Naive thymus-derived CD8-positive, alpha-beta T cell (primary cell): ENCODE measurements at places on chromosomes 1 and 21. TPM values are rescaled to one million over a fixed set of nuclear protein-coding genes. Genes with fewer than 3 reads are reported as not detected.

DNA sequence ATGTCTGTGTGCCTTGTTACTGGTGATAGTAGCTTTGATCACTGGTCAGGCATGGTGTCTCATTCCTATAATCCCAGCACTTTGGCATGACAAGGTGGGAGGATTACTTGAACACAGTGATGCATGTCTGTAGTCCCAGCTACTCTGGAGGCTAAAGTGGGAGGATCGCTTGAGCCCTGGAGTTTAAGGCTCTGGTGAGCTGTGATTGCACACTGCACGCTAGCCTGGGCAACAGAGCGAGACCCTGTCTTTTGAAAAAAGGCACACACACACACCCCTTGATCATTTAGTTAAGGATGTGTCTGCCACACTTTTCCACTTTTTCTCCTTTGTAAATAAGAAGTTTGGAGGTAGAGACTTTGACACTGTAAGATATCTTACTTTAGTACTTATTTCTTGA lies 15.1 kb downstream of the MIGA1 start:
- peaks cover 3% of the 10 kb centered on the region for H3K36me3 ChIP-seq
- H3K27ac ChIP-seq = no peak overlapping the region
- peaks cover 29% of the 10 kb centered on the region for H3K4me1 ChIP-seq
- no peak for DNase-seq

DNA sequence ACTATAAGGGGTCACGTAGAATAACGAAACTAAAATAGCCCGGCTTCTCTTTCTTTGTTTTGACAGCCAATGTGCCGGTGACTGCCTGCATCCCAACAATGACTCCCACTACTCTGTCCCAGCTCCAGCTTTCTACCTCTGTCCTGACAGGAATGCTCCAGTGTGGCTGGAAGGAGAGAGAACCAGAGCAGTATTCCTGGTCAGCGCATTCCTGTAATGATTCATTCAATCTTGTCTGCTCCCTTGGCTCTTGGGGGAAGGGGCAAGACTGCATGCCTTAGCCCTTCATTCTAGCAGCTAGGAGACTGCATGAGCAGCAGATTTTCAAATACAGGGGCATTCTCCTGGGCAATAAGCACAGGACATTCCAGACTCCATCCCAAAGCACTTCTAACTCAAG lies 132.1 kb upstream of the PRMT6 start:
- no peaks in the 10 kb centered on the region for H3K27me3 ChIP-seq
- no peak overlapping the region for H3K27ac ChIP-seq
- DNase-seq = no peak
- no peaks in the 10 kb centered on the region for H3K4me1 ChIP-seq

DNA sequence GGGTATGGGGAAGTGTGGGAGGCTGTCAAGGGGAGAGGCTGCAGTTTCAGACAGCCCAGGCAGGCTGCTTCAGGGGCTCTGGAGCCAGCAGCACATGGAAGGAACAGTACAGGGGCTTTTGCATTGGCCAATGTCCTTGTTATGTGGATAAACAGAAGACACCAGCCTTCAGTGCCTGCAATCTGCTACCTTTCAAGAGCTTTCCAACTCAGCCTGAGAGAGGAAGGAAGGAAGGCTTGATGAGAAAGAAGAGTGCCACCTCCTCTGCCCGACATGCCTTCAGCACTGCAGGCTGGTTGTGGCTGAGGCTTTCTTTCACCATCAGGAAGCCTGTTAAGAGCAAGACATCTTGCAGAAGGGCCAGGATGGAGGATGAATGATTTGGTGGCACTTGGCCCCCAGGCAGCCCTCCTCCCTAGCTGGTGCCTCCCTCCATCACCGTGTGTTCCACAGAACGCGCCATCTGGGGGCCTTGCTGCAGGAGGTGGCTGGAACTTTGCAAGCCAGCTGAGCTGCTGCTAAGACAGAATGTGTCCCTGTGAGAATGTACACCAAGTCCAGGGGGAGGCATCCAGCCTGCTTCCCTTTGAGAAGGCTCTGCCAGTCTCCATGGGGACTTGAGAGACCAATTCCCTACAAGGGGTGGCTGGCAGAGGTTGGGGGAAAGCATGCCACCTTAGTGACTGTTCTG lies 372.4 kb upstream of the PROX1 start:
- H3K27ac ChIP-seq = no peak overlapping the region
- H3K27me3 ChIP-seq = peaks cover 8% of the 10 kb centered on the region
- no peak for DNase-seq
- no peaks in the 10 kb centered on the region for H3K4me1 ChIP-seq
- H3K36me3 ChIP-seq = no peaks in the 10 kb centered on the region
- no peak overlapping the region for H3K4me3 ChIP-seq

GRCh38 chr1:4150262-4150661 lies 250.2 kb upstream of the C1orf174 start:
- H3K27ac ChIP-seq = no peak overlapping the region
- H3K4me3 ChIP-seq = no peak overlapping the region
- H3K27me3 ChIP-seq = peaks cover 1% of the 10 kb centered on the region
- no peaks in the 10 kb centered on the region for H3K4me1 ChIP-seq
- no peak for DNase-seq

Gene GNL2
- total RNA-seq = 44.2 TPM

- H3K27me3 ChIP-seq = no peaks in the 10 kb centered on the region
- H3K27ac ChIP-seq = no peak overlapping the region
- no peaks in the 10 kb centered on the region for H3K36me3 ChIP-seq
These were observed 13.6 kb downstream of the RLF start for GRCh38 chr1:40174788-40175187.

Gene CD244
- total RNA-seq = 0.66 TPM

- no peaks in the 10 kb centered on the region for H3K27me3 ChIP-seq
- no peaks in the 10 kb centered on the region for H3K36me3 ChIP-seq
- no peak overlapping the region for H3K4me3 ChIP-seq
- no peak overlapping the region for H3K27ac ChIP-seq
These were observed 26.4 kb upstream of the RUNX1 start for GRCh38 chr21:35075546-35075945.

- no peak overlapping the region for H3K27ac ChIP-seq
- H3K4me1 ChIP-seq = no peaks in the 10 kb centered on the region
- H3K4me3 ChIP-seq = no peak overlapping the region
- H3K36me3 ChIP-seq = no peaks in the 10 kb centered on the region
- no peaks in the 10 kb centered on the region for H3K27me3 ChIP-seq
These were observed 56.7 kb upstream of the USP1 start for GRCh38 chr1:62380181-62380580.

DNA sequence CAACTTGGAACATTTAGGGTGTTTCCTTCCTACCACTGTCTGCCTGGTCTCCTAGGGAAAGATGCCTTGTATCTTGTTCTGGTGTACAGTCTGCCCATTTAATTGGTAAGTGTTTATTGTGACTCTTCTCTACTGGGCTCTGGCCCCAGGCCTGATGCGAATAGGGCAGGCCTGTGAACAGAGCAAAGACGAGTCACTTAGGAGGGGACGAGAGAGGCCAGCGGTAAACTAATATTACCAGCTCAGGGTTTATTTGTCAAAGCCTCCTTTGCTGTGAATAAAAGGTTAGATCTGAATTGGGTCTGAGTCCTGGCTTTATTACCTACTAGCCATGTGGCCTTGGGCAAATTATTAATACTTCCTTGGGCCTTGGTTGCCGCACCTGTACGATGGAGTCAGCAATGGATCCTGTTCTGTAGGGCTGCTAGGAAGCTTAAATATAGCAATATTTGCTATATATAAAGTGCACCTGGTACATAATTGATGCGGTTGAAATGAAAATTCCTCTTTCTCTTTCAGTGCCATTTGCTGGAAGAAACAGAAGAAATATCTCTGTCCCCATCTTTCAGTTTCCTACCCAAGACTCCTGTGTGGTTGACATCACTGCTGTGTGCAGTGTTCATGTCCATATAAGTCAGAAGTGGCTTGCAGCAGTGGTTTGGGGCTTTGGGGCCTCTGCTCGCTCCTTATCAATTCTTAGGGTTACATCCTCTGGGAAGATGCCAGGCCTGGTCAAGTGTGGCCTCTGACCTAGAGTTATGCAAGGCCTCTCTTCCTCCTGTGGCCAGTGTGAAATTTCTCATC lies 32.4 kb downstream of the MAPKAPK2 start:
- H3K4me1 ChIP-seq = peaks cover 90% of the 10 kb centered on the region
- H3K4me3 ChIP-seq = peak overlapping the region; percentile 22
- H3K27me3 ChIP-seq = no peaks in the 10 kb centered on the region
- DNase-seq = no peak
- H3K36me3 ChIP-seq = no peaks in the 10 kb centered on the region
- H3K27ac ChIP-seq = peak overlapping the region; percentile 68

Gene PTAFR
- 0.70 TPM for total RNA-seq

DNA sequence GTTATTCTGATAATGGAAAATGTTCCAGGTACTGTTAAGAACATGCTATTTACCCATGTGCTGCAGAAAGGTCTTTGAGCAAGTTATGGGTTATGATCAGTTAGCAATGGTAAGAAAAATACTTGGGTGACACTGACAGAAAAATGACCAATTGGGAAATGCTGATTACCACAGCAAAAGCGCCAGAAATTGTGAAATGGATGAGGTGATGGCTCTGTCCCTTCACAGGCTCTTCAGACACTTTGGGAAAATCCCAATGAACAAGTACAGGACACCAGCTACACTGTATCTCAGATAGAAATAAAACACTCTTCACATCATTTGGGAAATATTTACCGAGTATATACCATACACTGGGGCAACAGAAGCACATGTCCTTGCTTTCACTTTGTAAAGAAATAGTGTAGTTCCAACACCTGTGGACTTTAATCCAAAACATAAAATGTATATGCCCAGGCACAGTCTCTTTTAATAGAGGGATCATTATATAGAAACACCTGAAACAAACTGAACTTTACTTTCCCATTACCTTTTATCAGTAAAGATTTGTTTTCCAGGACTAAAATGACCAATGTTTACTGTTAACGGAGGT lies 13.9 kb downstream of the SOD1 start:
- no peaks in the 10 kb centered on the region for H3K27me3 ChIP-seq
- no peak for DNase-seq
- H3K36me3 ChIP-seq = no peaks in the 10 kb centered on the region
- H3K27ac ChIP-seq = no peak overlapping the region

DNA sequence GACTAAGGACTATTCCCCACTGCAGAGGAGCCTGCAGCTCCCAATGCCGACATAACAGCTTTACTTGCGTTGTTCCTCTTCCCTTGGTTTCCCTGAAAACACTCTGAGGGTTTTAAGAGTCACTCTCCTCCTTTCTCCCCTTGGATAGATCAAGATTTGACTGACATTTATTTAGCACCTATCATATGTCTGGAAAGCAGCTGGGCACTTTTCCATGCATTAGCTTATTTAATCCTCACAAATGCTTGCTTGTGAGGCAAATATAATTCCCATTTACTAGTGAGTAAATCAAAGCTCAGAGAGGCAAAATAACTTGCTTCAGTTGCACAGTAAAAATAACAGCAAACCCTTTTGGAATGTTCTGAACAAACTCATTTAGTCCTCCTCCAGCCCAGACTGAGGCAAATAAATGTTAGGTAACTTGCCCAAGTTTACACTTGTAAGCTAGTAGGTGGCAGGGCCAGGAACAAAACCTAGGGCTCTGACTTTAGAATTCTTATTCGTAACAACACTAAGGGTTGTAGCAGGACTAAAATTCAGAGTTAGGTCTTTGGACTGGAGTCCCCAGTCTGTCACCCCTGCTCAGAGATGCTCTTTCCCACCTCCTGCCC lies 81.4 kb downstream of the KCND3 start:
- no peak overlapping the region for H3K4me3 ChIP-seq
- H3K4me1 ChIP-seq = no peaks in the 10 kb centered on the region
- no peaks in the 10 kb centered on the region for H3K36me3 ChIP-seq
- H3K27ac ChIP-seq = no peak overlapping the region

Gene EPHB2
- total RNA-seq = 0.21 TPM

Gene TRIM46
- 4.1 TPM for total RNA-seq

Gene ADCY10
- total RNA-seq = 0.41 TPM

Gene ASH1L
- total RNA-seq = 96.5 TPM

DNA sequence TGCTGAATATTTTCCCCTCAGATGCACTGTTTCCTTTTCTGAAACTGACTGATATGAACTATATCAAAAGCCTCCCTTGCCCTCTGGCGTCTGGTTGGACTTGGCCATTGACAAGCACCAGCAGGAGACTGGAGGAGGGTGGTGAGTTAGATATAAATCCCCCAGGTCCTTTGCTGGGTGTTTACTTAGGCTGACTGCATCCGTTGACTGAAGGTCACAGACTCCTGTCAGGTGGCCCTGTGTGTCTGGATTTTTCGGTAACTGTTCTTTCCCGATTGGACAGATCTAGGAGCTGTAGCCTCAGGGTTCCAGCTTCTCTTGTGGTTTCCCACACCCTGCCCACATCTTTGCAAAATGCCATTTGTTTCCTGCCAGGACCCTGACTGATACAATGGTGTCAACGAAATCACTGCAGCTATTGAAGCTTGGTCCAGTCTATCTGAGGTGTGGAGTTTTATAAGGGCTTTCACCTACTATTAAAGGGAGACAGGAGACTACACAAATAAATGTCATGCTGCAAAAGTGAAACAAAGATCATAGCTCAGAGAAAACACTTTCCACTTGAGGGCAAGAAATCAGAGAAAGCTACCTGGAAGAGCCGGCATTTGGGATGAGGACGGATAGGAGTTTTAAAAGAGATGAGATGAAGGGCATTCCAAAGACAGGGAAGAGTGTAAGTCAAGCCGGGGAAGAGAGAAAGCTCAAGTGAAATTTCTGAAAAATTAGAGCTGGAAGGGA lies 1.5 kb upstream of the MAGI3 start:
- peak overlapping the region; percentile 93 for H3K4me3 ChIP-seq
- no peak overlapping the region for H3K27ac ChIP-seq
- peaks cover 33% of the 10 kb centered on the region for H3K4me1 ChIP-seq
- DNase-seq = no peak

DNA sequence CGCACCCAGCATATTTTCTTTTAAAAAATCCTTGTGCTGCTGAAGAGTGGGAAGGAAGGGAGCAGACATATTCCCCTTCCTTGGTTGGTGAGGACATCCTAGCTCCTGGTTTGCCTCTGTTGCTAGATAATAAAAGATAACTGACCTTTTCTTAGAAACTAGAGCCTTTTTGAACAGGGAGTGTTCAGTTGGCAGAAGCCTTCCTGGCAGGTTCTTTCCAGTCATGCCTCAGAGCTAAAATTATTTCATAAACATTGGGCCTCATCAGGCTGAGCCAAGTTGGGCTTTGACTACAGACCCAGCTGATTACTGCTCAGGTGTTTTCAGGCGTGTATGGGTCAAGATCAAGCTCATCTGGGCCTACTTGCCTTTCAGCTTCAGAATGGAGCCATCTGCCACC lies 22.7 kb upstream of the SH3BGRL3 start:
- DNase-seq = no peak
- H3K4me1 ChIP-seq = peaks cover 3% of the 10 kb centered on the region
- no peaks in the 10 kb centered on the region for H3K27me3 ChIP-seq
- no peak overlapping the region for H3K4me3 ChIP-seq
- H3K27ac ChIP-seq = no peak overlapping the region
- peaks cover 85% of the 10 kb centered on the region for H3K36me3 ChIP-seq

- DNase-seq = no peak
- no peaks in the 10 kb centered on the region for H3K4me1 ChIP-seq
- no peak overlapping the region for H3K4me3 ChIP-seq
- no peaks in the 10 kb centered on the region for H3K36me3 ChIP-seq
These were observed 141.3 kb upstream of the NCAM2 start for GRCh38 chr21:20856926-20857325.

GRCh38 chr1:193558491-193559028 lies 372.1 kb upstream of the B3GALT2 start:
- no peak for DNase-seq
- peaks cover 10% of the 10 kb centered on the region for H3K4me1 ChIP-seq
- H3K27ac ChIP-seq = peak overlapping the region; percentile 73
- H3K4me3 ChIP-seq = no peak overlapping the region
- no peaks in the 10 kb centered on the region for H3K27me3 ChIP-seq
- peaks cover 2% of the 10 kb centered on the region for H3K36me3 ChIP-seq

- no peaks in the 10 kb centered on the region for H3K36me3 ChIP-seq
- no peaks in the 10 kb centered on the region for H3K27me3 ChIP-seq
- peaks cover 3% of the 10 kb centered on the region for H3K4me1 ChIP-seq
- no peak overlapping the region for H3K27ac ChIP-seq
- no peak for DNase-seq
- no peak overlapping the region for H3K4me3 ChIP-seq
These were observed 63.4 kb downstream of the TSEN15 start for GRCh38 chr1:184114818-184115398.
